ENCODE measurements at places on chromosomes 16 and 17.
A peak's percentile ranks its signal among the peaks of the same experiment; 100 is the strongest.

- no peak for DNase-seq
Measured at GRCh38 chr17:71933306-71933705, 187.5 kb upstream of the SOX9 start.

GRCh38 chr16:56856876-56857447 lies 8.0 kb upstream of the SLC12A3 start:
- DNase-seq: no peak

- no peak for DNase-seq
Measured at GRCh38 chr17:77308861-77309726, 168.3 kb downstream of the SEC14L1 start.

DNA sequence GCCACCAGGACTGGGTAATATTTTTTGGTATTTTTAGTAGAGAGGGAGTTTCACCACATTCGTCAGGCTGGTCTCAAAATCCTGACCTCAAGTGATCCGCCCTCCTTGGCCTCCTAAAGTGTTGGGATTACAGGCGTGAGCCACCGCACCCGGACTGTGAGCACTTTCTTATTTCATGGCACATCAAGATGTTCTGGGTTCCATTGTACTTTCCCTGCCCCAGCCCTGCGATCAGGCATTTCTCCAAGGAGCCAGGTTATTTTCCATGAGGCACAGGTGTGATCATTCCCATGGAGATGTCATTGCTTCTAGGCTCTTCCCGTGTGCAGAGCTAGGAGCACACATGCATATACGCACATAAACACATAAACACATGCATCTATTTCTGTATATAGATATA lies 2.6 kb upstream of the ANKRD40CL start:
- DNase-seq: no peak

GRCh38 chr16:2955438-2955778 lies 8.7 kb upstream of the KREMEN2 start:
- DNase-seq: no peak

DNA sequence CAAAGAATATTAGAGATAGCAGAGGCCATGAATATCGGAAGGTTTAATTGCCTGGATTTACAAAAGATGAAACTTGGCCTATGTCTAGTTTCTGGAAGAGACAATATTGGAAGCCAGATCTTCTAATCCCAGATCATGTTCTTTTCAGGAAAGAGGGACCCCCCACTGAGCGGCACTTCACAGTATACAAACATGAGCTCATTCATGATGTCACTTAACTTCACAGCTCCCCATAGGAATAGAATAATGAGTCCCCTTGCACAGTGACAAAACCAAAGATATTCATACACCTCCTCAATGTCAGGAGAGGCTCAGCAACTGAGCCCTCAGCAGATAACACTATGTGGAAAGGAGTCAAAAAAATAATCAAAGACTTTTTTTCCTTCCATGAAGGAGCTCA lies 147.5 kb downstream of the CDH11 start:
- no peak for DNase-seq

- no peak for DNase-seq
Measured at GRCh38 chr17:45973946-45974859, 24.8 kb upstream of the STH start.

- DNase-seq: no peak
Measured at GRCh38 chr17:35786941-35787432, 8.5 kb downstream of the MMP28 start.

DNA sequence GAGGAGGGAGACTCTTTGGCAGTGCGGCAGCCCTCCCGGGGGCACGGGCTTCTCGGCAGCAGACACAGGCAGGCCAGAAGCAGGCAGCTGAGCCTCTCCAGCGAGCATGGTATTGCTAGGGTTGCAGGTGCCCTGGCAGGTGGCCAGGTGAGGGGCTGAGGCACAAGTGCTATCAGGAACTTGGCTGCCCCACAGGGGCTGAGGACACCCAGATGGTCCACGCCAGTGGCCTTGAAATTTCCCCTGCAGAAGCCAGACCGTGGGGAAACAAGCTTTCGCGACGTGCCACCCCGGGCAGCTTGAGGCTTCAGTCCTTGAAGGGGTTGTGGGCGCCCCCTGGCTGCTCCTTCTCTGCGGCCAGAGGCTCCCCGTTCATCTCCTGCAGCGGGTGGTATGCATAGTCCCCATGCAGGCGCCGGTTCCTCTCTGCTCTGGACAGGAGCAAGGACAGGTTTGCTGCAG lies 8.5 kb downstream of the NAGPA start:
- no peak for DNase-seq

DNA sequence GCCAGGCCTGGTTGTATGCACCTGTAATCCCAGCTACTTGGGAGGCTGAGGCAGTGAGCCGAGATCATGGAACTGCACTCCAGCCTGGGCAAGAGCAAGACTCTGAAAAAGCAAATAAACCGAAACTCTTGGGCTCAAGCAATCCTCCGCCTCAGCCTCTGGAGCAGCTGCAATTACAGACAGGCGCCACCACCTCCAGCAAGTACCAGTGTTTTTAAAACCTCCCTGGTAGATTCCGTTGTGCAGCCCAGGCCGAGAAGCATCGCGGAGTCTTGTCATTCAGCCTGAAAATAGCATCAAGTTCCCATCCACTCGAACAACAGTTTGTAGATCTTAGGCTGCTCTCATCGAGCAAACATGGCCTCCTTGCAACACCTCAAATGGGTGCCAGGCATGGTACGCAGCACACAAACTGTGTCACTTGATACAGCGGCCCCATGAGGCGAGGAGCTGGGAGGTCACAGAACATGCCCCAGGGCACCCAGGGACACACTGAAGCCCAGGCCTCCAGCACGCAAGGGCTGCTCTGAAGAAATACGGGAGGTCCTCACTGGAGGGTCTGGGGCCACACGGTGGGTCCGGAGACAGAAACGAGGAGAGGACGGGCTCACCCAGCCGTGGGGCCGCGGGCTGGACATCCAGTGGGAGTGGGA lies 18.1 kb downstream of the TMC6 start:
- DNase-seq: no peak

DNA sequence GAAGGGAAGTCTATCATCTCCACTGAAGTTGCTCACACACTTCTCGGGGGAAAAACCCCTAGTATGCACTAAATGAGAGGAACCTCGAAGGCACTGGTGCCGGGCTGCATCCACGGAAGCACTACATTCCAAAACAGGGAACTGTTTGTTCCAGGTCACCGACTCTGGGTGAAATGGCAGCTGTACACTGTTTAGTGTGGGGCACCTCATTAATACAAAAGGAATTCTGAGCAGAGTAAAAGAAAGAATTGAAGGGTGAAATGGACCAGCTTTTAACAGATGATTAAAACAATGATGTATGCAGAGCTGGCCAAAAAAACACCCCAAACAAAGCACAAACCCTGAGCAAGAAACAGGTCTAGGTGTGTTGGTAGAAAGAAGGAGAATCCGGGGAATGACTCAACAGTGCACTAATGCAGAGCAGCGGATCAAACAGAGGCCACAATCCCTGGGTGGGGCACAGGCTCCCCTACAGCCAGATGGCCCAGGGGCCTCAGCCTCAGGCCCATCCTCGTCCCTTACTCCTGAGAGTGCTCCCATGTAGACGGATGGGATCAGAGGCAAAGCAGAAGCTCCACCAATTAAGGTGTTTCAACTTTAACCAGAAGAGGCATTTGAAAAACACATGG lies 161.5 kb downstream of the ZFHX3 start:
- DNase-seq: no peak

DNA sequence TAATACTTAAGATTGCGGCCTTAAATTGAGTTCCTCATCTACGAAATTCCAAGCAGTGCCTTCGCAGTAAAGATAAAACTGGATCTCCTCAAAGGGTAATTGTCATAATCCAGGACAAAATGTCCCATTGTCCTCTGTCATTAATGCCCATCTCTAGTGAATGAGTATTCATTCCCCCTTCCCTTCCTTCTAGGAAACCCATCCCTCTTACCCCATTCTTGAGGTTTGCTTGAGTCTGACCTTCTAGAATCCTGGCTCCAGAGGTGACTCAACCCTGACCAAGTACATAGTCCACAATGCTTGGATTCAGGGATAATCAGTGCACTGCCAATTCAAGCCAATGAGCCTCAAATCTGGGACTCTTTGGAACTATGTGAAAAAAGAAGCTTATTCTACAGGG lies 47.0 kb upstream of the MAF start:
- no peak for DNase-seq

- no peak for DNase-seq
Measured at GRCh38 chr17:32498391-32498790, 11.6 kb downstream of the CDK5R1 start.

GRCh38 chr17:5952518-5952917 lies 117.7 kb upstream of the WSCD1 start:
- no peak for DNase-seq

- no peak for DNase-seq
Measured at GRCh38 chr17:29837531-29837930, 92.5 kb downstream of the SSH2 start.

- DNase-seq: no peak
Measured at GRCh38 chr16:55905651-55906050, 30.5 kb upstream of the CES5A start.

- DNase-seq: peak; percentile 35
Measured at GRCh38 chr16:15552507-15552906, 90.4 kb downstream of the MARF1 start.

DNA sequence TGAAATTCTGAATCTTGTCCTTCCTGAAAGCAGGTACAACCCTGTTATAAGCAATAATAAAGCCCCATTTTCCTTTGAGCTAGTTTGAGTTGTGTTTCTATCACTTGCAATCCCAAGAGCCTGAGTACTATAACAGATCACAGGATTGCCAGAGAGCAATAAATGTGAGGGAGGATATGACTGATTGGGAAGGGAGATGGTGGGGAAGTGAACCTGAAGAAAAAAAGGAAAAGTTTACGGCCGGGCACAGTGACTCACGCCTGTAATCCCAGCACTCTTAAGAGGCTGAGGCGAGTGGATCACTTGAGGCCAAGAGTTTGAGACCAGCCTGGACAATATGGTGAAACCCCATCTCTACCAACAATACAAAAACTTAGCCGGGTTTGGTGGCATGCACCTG lies 80.4 kb downstream of the COX10 start:
- DNase-seq: no peak

DNA sequence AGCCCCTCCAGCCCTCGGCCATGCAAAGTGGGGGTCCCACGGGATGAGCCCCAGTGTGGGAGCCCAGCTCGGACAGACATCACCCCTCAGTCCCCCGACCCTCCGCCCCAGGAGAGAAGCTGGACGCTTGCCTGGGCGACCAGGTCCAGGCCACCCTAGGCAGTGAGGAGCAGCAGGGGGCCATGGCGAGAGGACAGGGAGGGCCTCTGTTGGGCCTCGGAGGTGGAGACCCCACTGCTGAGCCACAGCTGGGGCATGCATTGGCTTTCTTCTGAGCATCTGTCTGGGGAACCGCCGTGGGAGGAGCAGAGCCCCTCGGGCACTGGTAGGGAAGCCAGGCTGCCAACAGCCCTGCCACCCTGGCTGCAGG lies 13.0 kb downstream of the ACTG1 start:
- DNase-seq: no peak

- no peak for DNase-seq
Measured at GRCh38 chr16:51121850-51122249, 29.2 kb downstream of the SALL1 start.

DNA sequence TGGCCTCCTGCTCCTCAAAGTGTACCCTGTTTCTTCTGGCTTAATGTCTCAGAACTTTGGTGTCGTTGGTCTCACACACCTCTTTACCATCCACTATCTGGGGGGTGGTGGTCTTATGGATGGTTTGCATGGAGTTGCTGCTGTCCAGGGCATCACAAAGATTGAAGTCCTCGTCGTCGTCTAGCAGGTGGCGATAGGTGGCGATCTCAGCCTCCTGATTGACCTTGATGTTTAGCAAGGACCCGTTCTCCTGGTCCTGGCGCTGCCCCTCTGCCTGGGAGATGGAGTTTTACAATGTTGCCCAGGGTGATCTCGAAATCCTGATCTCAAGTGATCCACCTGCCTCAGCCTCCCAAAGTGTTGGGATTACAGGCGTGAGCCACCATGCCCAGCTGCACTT lies 31.1 kb upstream of the HELZ start:
- no peak for DNase-seq

GRCh38 chr17:42179335-42179734 lies 1.6 kb downstream of the KCNH4 start:
- DNase-seq: no peak

GRCh38 chr17:80791758-80792284 lies 199.8 kb upstream of the CHMP6 start:
- DNase-seq: peak; percentile 87

- no peak for DNase-seq
Measured at GRCh38 chr17:12605222-12605621, 60.5 kb upstream of the MYOCD start.

DNA sequence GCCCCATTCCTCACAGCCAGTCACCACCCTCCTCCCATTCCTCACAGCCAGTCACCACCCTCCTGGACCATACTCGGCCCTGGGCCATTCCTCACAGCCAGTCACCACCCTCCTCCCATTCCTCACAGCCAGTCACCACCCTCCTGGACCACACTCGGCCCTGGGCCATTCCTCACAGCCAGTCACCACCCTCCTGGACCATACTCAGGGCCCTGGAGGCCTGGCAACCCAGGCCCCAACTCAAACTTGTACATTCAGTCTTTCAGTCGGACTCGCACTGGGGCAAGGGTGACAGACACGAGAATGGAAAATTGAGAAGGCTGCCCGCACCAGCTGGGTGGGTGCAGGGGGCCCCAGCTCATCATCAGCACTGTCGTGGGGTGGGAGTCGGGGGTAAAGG lies 30.4 kb upstream of the FOXK2 start:
- DNase-seq: no peak

- DNase-seq: no peak
Measured at GRCh38 chr16:62190426-62190825, 154.2 kb upstream of the CDH8 start.

DNA sequence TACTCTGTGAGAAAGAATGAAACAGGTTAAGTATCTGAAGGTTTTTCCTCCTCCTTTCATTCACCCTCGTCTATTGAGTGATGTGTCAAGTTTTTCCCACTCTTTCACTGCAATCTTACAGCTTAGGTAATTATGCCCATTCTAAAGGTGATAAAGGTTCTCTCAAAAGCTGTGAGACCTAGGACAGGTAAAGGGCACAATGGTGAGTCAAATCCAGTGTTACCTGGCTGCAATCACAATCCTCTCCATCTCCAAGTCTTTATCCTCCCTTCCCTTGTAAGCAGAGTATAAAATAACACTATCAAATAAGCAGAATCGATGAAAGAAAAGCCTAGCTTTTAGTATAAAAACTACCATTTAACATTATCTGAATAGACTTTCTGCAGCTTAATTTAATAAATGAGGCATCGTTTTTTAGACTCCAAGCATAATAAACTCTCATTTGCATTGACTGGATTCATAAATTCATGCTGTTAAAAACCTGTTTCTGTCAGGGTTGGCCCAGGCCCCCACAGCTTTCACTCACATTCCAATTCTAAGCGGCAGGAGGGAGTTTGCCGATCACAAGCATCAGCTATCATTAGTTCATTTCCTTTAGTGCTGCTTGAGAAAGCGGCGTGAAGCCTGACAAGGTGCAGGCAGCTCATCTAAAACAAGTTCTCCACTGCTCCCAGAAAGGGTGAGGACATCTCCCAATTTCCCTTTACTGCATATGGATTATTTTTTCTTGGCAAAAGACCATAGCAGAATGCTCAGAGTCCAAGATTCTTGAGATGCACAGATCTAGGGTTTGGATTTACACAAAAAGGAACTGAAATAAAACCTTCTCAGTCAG lies 67.8 kb downstream of the CDH8 start:
- DNase-seq: no peak

Data from activated CD4-positive, alpha-beta T cell treated with anti-CD3 and anti-CD28 coated beads, Interleukin-2, Interleukin-4, amounts not matched to agents 100 ng/mL and 50 ng/mL, durations not matched to agents 16 hours and 8 hours (primary cell).